T-helper 17 cell (primary cell): ENCODE measurements at places on chromosomes 3 and 15.

DNA sequence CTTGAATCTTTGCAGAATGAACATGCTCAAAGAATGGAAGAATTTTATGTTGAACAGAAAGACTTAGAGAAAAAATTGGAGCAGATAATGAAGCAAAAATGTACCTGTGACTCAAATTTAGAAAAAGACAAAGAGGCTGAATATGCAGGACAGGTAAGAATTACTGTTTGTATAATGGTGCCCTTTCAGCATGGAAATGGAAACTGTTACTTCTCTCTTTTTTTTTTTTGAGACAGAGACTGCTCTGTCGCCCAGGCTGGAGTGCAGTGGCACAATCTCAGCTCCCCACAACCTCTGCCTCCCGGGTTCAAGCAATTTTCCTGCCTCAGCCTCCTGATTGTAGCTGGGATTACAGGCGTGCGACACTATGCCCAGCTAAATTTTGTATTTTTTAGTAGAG is 27.6 kb upstream of the CLDN11 start:
- DNase-seq = no peak

- no peak for DNase-seq
Observed at GRCh38 chr3:12249519-12249918, 39.4 kb upstream of the PPARG start.

GRCh38 chr15:77346245-77347036 is 73.5 kb downstream of the PEAK1 start:
- no peak for DNase-seq

DNA sequence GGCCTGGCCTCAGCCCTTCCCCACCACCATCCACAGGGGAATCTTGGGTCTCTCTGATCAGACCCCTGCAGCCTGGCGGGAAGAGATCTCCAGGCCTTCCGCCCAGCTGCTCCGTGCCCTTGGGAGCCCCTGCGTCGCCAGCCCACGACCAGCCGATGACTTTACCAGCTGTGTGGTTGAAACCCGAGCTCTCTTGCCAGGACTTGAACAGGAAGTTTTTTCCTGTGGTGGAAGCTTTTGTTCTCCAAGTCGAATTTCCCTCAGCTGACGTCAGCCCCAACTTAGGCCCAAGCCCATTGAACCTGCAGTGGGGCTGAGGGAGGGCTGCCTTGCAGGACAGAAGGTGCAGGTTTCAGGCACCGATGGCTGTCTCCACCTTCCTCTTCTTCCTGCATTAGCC is 51.7 kb upstream of the SMAD3 start:
- DNase-seq = no peak

GRCh38 chr15:98610991-98611390 is 37.3 kb upstream of the IGF1R start:
- DNase-seq = no peak

GRCh38 chr3:31645256-31645655 is 112.5 kb downstream of the STT3B start:
- no peak for DNase-seq

DNA sequence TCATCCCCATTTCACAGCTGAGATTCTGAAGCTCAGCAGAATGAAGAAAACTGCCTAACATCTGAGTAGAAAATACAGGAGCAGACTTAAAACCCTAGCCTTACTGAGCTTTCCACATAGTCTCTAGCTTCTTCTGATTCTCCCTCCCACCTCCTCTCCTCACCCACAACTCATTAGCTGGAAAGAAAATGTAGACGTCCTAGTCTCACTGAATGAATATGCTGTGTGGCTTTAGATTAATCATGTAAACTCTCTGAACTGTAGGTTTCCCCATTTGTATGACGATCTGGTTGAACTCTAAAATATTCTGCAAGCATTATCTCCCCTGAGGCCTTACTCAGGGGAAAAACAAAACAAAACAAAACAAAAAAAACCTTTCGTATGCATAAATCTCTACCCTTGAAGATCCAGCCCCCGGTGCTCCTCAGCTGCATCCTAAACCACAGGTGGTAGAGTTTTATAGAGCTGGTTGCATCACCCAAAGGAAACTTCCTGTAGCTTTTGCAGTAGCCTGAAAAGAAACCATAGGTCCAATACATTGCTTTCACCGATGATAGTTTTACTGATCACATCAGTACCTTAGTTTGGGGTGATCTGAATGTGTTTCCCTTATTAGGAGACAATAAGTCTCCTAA is 40.6 kb downstream of the FOXB1 start:
- no peak for DNase-seq

DNA sequence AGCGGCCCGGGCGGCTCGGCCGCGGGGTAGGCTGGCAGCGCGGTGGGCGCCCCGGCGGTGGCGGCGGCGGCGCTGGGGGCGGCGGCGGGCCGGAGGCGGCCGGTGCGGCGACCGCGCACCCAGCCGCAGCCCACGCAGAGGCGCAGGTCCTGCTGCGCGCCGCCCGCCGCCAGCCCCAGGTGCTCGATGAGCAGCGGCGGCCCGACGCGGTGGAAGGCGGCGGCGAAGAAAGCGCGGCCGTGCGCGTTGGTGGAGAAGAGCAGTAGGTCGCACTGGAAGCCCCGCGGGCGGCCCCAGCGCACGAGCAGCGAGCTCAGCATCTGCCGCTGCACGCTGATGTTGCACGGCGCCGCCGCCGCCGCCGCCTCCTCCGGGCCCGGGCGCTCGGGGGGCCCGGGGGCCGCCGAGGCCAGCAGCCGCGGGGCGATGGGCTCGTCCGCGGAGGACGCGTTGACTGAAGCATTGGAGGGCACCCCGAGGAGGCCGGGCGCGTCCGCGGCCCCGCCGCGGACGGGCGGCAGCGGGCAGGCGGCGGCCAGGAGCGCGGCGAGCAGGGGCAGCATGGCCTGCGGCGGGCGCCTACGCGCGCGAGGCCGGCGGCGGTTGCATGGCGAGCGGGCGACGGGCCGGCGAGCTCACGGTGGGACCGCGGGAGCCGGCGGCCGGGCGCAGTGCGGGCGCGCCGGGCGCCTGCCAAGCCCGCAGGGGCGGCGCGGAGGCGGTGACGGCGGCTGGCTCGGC is 452 bp downstream of the TMEM158 start:
- peak; percentile 14 for DNase-seq

GRCh38 chr3:141338881-141339280 is 29.4 kb upstream of the ZBTB38 start:
- no peak for DNase-seq

DNA sequence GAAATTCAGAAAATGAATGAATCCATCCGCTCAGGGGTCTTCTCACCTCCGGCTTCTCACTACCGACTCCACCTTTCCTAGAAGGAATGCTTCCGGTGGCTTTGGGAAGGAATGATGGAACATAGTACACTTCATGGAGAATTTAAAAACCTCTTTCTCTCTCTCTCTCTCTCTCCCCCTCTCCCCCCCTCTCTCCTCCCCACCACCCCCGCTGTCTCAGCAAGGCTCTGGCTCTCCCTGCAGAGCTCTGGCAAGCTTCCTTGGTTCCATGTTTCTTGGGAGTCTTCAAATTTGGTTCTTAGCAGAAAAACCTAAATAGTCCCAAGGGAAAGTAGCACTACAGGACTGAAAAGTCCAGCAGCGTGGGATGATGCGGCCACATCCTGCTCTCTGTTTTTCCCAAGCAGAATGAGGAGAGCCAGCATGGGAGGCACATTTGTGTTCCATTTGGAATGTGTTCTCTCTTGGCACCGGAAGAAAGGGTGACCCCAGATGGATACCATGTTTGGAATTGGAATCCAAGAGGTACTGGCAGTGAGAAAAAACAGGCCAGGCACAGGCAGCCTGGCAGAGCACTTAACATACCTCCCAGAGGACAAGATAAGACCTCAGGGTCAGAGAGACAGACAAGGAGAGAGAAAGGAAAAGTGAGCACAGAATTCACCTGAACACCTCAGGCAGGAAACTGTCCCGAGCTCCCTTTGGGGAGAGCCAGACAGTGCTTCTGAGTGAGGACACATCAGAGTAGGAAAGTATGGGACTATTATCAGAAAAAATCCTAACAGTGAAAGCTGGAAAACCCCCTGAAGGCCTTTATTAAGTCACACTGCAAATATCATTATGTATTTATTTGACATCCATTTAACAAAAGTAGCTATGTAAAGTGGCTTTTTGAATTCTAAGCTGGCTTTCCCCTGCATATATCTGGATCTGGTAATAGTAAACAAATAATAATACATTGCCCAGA is at the start of gene POPDC2:
Gene POPDC2, minus strand, starts transcription at position 116 of the 967 bp plus-strand sequence. CDS start 166 bp downstream, outside the sequence.
- DNase-seq = no peak

DNA sequence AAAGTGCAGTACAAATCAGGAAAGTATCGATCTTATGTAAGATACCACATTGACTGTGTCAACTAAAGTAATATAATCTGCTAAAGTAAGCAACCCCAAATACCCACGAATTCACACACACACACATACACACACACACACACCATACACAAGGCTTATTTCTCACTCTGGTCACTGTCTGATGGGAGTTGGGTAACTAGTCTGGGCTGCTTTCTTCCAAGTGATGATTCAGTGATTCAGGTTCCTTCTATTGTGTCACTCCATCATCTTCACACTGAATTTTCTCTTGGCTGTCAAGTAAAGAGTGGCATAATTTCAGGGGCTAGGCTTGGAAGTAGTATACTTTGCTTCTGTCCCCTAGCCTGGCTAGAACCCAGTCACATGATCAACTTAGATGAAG is 104.8 kb upstream of the CCDC54 start:
- no peak for DNase-seq

GRCh38 chr3:115651599-115651998 is 28.3 kb downstream of the GAP43 start:
- no peak for DNase-seq

- no peak for DNase-seq
Observed at GRCh38 chr3:64595253-64595694, 92.5 kb downstream of the ADAMTS9 start.

DNA sequence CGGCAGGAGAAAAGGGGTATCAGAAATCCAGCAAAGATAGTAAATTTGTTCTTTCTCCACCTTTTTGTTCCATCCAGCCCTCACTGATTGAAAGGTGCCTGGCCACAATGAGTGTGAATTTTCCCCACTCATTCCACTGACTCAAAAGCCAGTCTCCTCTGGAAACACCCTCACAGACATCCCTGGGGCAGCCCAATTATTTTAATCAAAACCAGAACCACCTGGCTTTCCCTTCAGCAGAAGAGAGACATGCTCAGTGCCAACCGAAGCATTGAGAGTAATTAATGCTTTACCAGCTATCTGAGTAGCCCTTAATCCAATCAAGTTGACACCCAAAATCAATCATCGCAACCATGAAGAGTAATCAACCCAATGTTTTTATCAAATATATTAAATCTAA is 1129.6 kb upstream of the GBE1 start:
- DNase-seq = no peak

DNA sequence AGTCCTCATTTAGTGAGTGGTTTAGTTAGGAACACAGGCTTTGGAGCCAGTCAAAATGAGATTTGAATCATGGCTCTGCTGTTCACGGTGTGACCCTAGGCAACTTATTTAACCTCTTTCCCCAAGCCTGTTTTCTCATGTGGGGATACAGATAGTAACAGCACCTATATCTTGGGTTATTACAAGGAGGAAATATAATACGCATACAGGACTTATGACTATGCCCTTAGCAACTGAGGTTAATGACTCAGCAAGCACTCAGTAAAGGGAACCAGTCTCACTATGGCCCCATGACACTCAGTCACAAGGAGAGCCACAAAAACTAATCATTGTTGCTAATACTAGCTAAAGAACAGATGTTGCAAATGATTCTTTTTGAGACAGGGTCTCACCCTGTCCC is 45.9 kb downstream of the SUMF1 start:
- DNase-seq = no peak

- no peak for DNase-seq
Observed at GRCh38 chr15:76904461-76905012, 603 bp downstream of the SCAPER start.

GRCh38 chr3:42090973-42091731 is at the start of gene TRAK1:
Gene TRAK1, plus strand, starts transcription at chr3:42091357. Its CDS starts 113 bp downstream, at chr3:42091470.
- no peak for DNase-seq

- no peak for DNase-seq
Observed at GRCh38 chr3:64070704-64071103, 47.4 kb upstream of the PSMD6 start.

- no peak for DNase-seq
Observed at GRCh38 chr3:185640308-185640707, 54.2 kb downstream of the SENP2 start.

- DNase-seq = no peak
Observed at GRCh38 chr15:31223478-31224350, 102.9 kb upstream of the KLF13 start.

GRCh38 chr3:45560281-45560971 is 34.1 kb upstream of the LIMD1 start:
- DNase-seq = no peak

GRCh38 chr3:146550743-146551510 is 6.5 kb upstream of the PLSCR1 start:
- no peak for DNase-seq

GRCh38 chr3:74590620-74591262 is 23.7 kb downstream of the CNTN3 start:
- DNase-seq = no peak

GRCh38 chr3:8460815-8461456 is 40.7 kb upstream of the LMCD1 start:
- no peak for DNase-seq

GRCh38 chr3:154602241-154602640 is 172.3 kb upstream of the GPR149 start:
- DNase-seq = no peak

GRCh38 chr15:65372787-65373067 is 5.1 kb downstream of the IGDCC3 start:
- no peak for DNase-seq

DNA sequence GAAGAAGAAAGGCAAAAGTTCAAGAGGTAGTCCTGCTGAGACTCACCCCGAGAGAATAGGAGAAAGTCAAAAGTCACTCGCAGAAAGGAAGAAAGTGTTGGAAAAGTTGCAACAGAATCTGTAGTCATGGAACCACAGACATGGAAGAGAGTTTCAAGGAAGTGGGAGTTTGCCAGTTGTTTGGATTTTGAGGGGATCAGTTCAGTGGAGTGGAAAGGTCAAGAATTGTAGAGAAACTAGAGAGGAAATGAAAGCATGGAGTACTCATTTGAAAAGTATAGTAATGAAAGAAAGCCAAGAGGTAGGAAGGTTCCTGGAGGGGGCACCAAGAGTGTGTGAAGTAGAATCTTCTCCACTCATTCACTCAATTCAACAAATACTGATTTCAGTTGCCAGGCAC is 34.7 kb downstream of the SPTSSB start:
- DNase-seq = no peak

- DNase-seq = no peak
Observed at GRCh38 chr15:58258501-58259292, 120.5 kb downstream of the AQP9 start.

- DNase-seq = no peak
Observed at GRCh38 chr15:40680151-40680550, 14.8 kb upstream of the RAD51 start.

GRCh38 chr3:55819005-55819404 is 331.9 kb upstream of the WNT5A start:
- no peak for DNase-seq

- DNase-seq = no peak
Observed at GRCh38 chr3:142981108-142981507, 17.6 kb upstream of the PAQR9 start.
